Posterior vena cava (tissue), 2 donors: ENCODE measurements at places on chromosomes 11 and 22. TPM values are rescaled to one million over a fixed set of nuclear protein-coding genes. Genes with fewer than 3 reads are reported as not detected.

KIRREL3 gene
- 0.74 TPM for total RNA-seq

RHOD gene
- total RNA-seq = 12.5 TPM

MIOX gene
- not detected for total RNA-seq

BSCL2 gene
- 54.8 TPM for total RNA-seq

DRD4 gene
- 0.48 TPM for total RNA-seq

PANX3 gene
- not detected for total RNA-seq

TMEM86A gene
- total RNA-seq = 2.2 TPM

TESMIN gene
- 0.93 TPM for total RNA-seq

TBX10 gene
- not detected for total RNA-seq

CELSR1 gene
- total RNA-seq = 2.6 TPM

DTX4 gene
- total RNA-seq = 2.0 TPM

SLC25A18 gene
- 1.2 TPM for total RNA-seq

UQCC3 gene
- 3.6 TPM for total RNA-seq

HEPACAM gene
- total RNA-seq = 0.28 TPM

CCDC116 gene
- 0.38 TPM for total RNA-seq

FGF4 gene
- not detected for total RNA-seq

MUC2 gene
- total RNA-seq = 0.05 TPM
